ENCODE measurements at places on chromosomes 16 and 17.
A peak's percentile ranks its signal among the peaks of the same experiment; 100 is the strongest.

DNA sequence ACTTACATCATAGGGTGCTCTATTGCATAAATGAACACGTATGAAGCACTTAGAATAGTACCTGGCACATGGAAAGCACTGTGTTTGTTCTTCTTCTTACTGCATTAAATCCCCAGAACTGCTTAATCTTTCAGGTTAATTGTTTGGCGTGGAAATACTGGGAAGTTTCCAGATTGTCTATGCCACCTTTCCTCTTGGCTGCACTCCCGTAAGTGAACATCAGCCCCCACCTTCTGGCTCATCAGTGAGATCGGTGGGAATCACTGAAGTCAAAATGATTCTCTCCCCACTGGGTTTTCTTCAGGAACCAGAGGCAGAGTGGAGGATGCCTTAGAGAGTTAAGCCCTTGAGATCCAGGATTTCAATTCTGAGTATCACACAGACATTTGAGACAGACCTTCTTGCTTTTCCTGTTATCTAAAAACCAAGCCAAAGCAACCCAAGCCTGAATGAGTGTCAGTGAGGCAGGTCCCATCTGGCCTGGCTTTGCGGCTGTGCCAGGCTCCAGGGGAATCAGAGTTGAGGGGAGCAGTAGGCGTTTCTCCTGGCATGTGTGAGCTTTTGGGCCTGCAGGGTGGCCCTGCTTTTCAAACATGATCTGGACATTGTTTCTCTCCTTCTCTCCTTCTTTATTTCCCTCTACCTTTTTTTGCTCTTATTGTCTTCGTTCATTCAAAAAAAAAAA lies 59.1 kb downstream of the OTOA start:
- DNase-seq = no peak

- DNase-seq = no peak
Observed at GRCh38 chr17:18064053-18064452, 23.7 kb upstream of the DRG2 start.

DNA sequence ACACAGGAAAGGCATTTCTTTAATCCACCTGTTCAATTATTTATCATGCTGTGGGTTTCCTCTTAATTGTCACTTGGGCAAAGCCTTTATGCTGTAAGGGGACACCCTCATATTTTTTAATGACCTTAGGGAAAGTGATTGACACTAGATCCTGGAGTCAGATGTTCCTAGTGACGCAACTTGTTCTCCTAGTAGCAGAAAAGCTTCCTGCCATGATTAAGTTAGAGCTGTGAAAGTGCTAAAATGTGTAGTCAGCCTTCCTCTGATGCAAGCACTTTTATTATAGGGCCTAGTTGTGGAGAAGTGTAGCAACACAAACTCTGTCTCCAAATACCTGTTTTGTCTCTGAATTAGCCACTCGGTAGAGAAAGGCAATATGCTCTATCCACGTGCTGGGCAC lies 12.3 kb downstream of the TMEM100 start:
- no peak for DNase-seq

DNA sequence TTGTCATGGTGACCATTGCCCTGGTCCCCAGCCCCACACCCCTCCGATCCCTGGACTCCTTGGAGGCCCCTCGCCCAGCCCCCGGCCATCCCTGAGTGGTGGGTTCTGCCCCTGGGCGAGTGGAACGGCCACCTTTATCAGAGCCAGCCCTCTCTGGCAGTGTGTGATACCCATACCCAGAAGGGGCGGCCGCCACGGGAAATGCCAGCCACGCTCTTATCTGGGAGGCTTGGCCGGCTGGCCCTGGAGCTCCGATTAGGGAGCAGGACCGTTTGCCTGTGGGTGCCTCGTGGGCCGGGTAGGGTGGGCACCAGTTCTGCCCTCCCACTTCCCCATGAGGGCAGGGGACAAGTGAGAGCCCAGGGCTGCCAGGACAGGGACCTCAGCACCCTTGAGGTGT lies 58.3 kb upstream of the ZC3H18 start:
- DNase-seq = no peak

DNA sequence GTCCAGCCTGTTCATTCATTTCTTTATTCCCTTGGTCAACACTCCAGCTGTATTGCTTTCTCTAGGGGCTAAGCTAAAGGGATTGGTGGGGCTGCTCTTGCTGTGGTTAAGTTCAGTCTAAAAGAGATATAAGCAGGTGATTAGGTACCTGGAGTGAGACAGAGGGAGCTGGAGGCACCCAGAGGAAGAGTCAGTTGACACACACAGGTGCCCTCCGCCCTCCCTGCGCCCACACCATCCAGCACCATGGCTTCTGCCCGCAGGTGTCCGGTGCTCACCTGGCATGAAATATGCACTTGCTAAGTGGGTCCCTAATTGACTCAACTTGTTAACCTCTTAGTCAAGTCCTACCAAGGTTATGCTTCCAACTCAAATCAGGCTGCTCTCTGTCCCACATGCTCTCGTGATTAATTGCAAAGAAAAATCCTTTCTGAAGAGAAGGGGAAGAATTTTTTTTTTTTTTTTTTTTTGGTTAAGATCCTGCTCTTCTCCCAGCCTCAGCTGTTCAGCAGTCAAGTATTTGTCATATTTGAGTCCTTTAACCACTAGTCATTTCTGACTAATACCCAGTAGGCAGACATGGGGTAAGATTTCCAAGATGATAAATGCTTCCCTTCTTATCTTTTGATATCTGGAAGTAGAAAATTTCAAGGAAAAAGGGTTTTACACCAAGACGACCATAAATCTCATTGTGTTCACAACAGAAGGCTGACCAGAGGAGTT lies 199.8 kb upstream of the WSCD1 start:
- no peak for DNase-seq

DNA sequence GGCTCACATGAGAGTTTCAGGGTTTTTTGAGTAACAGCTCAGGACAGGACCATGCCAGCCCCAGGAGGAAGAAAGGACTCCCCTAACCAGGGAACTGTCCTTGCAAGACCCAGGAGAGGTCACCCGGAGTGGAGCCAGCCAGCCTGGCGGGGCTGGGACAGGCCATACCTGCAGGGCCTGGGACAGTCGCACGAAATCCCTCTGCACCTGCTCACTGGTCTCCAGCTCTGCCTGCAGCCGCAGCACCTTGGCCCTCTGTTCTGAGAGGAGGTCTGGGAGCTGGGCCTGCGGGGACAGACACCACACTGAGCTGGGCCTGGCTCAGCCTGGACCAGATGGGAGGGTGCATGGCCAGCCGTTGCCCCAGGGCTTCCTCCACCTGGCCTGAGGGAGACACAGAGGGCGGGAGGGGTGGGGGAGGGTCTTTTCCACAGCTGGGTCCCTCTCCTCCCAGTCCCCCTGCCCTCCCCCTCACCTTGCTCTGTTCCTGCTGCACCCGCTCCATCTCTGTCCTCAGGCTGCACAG lies 19.7 kb downstream of the RABEP2 start:
- no peak for DNase-seq

DNA sequence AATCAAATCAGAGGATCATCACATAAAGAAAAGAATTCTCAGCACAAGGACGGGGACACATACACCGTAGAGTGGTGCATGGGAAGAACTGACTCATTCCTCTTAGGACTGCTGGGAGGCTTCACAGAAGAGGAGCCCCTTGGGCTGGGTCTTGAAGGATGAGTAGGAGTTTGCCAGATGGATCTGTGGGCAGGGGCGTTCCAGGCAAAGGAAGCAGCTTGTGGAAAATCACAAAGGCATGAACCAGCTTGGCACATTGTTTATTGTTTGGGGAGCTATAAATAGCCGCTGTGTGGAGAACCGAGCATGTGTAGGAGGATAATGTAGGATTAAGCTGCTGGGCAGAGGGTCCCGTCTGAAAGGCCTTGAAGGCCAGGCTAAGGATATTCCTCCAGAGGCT lies 5.1 kb upstream of the SLC16A11 start:
- DNase-seq = no peak

DNA sequence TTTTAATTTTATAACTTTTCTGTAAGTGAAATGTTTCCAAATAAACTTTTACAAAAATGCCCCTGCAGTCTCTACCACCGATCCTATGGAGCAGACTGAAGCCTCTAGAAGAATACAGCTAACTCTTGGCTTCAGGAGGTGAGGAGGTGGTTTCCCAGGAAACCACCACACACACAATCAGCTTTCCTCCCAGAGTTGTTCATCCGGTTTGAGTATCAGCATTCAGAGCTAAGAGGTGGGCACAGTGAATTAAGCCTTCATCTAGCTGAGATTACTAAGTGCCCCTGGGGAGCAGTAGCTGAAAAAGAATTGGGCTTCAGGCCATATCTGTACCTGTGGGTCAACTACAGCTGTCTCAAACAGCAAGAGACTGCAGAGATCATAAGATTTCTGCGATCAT lies 139.7 kb downstream of the AATF start:
- DNase-seq = no peak

GRCh38 chr16:12403746-12404658 lies 399.7 kb downstream of the CPPED1 start:
- DNase-seq = no peak

GRCh38 chr17:39641883-39642282 lies 4.9 kb downstream of the STARD3 start:
- no peak for DNase-seq

DNA sequence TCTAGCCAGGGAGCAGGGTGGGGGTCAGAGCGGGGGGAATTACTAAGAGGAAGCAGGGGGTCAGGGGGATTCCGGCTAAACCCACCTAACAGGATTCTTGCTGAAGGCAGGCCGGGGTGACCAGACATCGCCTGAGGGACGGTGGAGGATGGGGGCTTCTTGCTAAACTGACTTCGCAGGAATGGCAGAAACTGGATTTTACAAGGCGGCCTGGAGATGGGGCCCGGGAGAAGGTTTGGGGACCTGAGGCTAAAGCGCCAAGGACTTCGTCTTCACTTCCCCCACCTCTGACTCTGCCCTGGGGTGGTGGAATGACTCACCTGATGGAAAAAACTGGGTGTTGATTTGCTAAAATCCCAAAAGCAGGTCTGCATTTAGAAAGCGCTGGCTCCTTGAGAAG lies 23.5 kb downstream of the LGALS3BP start:
- no peak for DNase-seq

GRCh38 chr16:10617662-10618420 lies 37.4 kb upstream of the EMP2 start:
- DNase-seq = no peak

- DNase-seq = no peak
Observed at GRCh38 chr16:62298600-62298999, 262.4 kb upstream of the CDH8 start.

GRCh38 chr17:29238133-29238850 lies 8.4 kb upstream of the CRYBA1 start:
- DNase-seq = no peak

- DNase-seq = no peak
Observed at GRCh38 chr17:28773736-28774135, 29.9 kb downstream of the TRAF4 start.

DNA sequence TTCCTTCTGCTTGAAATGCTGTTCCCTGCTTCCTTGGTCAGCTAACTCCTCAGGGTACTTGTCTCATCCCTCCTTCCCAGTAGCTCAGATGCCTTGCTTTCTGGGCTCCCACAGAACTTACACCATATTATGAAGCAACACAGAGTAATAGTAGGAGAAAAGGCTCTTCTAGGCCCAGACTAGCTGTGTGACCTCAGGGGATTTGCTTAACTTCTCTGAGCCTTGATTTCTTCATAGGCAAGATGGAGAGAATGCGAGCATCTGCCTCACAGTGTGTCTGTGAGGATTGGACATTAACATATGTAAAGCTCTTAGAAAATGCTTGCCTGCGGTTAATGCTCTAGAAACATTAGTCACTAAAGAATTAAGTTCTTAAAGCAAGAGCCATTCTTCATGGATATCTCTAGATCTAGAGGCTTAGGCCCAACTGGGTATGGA lies 22.3 kb upstream of the PECAM1 start:
- no peak for DNase-seq

- DNase-seq = no peak
Observed at GRCh38 chr16:65634291-65634690, 512.4 kb upstream of the CDH11 start.

DNA sequence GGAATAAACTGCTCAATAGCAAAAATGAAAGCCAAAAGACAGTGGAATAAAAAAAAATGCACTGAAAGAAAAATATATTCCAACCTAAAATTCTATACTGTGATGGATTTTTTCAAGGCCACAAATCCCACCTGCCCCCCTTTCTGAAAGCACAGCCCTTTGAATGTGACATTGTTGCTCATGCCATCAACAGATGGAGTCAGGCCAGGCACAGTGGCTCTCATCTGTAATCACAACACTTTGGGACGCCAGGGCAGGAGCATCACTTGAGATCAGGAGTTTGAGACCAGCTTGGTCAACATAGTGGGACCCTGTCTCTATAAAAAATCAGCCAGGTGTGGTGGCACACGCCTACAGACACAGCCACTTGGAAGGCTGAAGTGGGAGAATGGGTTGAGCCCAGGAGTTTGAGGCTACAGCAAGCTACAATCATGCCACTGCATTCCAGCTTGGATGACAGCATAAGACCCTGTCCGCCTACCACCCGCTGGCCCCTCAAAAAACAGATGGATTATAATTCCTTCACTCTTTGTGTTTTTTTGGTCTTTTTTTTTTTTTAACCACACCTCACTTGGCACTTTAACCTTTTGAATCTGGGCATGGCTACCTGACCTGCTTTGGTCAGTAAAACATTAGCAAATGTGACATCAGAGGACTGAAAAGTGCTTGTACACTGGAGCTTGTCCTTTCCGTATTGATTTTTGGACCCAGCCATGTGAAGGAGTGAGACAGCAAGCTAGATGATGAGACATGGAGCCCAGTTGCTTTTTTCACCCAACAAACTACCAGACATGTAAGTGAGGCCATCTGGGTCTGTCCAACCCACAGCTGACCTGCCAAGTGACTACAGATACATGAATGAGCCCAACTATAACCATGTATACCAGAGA lies 36.3 kb downstream of the GLG1 start:
- DNase-seq = no peak

GRCh38 chr16:88784856-88785105 lies 239 bp downstream of the PIEZO1 start:
- DNase-seq = no peak

GRCh38 chr17:75128694-75129505 lies 2.6 kb downstream of the NT5C start:
- no peak for DNase-seq

- DNase-seq = peak; percentile 53
Observed at GRCh38 chr16:66954097-66954659, 6.9 kb upstream of the CES3 start.

GRCh38 chr16:27677263-27677662 lies 127.3 kb downstream of the KATNIP start:
- no peak for DNase-seq

DNA sequence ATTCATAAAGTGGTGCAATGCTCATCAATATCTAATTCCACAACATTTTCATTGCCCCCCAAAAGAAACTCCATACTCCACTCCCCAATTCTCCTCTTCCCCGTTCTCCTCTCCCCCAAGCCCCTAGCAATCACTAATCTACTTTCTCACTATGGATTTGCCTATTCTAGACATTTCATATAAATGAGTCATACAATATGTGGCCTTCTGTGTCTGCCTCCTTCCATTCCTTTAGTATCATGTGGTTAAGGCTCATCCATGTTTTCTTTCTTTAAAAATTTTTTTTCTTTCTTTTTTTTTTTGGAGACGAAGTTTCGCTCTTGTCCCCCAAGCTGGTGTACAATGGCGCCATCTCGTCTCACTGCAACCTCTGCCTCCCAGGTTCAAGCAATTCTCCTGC lies 56.3 kb upstream of the HAS3 start:
- DNase-seq = no peak

- peak; percentile 48 for DNase-seq
Observed at GRCh38 chr17:77391668-77392375, 251.1 kb downstream of the SEC14L1 start.

All from activated T-helper 1 cell treated with Interleukin-2 at 50 U/mL for 16 hours (primary cell).